ENCODE measurements at places on chromosomes 7 and 10.

GRCh38 chr7:133563251-133563650, 310.4 kb downstream of the EXOC4 start:
- no peak for DNase-seq

DNA sequence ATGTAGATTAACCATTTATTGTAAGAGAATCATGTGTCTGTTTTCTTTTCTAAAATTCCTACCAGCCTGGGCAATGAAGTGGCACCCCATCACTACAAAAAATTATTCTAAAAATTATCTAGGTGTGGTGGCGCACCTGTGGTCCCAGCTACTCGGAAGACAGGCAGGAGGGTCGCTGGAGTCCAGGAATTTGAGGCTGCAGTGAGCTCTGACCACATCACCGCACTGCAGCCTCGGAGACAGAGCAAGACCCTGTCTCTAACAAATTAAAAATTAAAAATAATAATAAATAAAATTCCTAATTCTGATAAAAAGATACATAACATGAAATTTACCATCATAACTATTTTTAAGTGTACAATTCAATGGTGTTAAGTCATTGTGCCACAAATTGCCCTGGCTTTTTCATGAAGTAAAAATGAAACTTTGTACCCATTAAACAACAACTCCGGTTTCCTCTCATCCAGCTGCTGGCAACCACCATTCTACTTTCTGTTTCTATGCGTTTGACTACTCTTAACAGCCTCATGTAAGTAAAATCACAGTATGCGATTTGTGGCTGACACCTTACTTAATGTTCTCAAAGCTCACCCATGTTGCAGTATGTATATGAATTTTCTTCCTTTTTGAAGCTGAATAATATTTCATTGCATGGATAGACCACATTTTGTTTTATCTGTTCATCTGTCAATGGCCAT, 20.6 kb upstream of the USP6NL start:
- DNase-seq, result peak; percentile 45

- DNase-seq, result no peak
These were observed 617.9 kb upstream of the MKI67 start for GRCh38 chr10:128744092-128744491.

- no peak for DNase-seq
These were observed 106.4 kb upstream of the FAM20C start for GRCh38 chr7:85883-86515.

DNA sequence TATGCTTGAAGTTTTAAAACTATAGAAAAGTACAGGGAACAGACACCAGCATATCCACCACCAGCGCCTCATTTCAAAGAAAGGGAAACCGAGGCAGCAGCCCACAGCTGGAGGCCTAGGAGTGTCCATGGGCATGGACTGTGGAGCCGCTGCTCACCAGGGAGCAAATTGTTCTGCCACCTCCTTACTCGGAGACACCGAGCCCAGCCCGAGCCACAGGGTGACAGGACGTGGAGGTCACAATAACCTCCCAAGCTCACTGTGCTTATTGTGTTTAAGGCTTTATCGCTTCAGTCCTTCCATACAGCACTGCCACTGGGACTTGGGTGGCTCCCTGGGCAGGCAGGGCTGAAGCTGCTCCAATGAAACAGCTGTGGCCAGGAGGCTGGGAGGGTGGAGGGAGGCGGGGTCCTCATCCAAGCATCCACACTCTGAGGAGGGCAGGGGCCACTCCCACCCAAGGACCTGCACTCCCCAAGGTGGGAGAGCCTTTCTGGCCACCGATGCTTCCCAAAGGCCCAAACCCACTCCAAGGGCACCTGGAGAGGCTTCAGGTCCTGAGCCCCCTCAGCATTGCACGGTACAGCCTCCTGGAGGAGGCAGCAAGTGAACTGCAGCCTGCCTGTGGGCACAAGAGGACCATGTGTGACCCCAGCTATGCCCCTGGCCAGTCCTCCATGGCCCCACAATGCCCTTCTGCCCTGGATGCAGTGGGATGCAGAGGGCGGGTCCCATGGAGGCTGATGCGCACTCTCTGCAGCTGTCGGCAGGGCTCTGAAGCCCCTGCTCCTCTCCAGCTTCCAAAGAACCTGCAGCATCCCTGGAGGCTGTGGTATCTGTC, 38.7 kb upstream of the RET start:
- no peak for DNase-seq

GRCh38 chr10:43206391-43207235, 60.3 kb downstream of the RASGEF1A start:
- DNase-seq, result no peak

- no peak for DNase-seq
These were observed 252.7 kb upstream of the MBL2 start for GRCh38 chr10:53025172-53025711.

Data from CD4-positive, alpha-beta memory T cell (primary cell).